Stimulated activated CD4-positive, alpha-beta T cell treated with anti-CD3 and anti-CD28 coated beads, Interleukin-12 subunit alpha, Interleukin-12 subunit beta, amount 100 ng/mL, for 48 hours (primary cell): ENCODE measurements at places on chromosomes 16 and 17.

GRCh38 chr17:6641247-6641863 lies 495 bp downstream of the TXNDC17 start:
- DNase-seq, result no peak

DNA sequence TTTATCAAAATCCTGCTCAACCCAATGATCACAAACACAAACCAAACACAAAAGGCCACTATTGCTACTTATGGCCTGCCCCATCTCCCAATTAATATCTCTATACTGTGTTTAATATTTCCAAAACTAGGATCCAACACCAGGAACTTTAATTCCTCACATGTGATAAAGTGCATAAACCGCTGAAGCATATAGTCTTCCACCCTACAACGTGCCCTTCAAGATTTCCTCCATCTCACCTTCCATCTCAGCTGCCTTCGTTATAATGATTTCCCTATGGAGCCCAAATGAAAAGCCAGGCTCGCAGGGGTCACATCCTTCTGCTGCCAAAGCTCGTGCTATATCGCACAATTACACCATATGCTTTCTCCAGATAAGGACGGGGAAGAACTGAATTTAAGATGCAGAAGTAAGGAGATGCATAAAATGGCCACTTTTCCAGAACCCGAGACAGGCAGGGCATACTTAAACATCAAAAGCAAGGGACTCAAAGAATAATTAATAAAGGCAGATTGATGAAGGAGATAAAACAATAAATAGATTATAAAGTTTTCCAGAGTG lies 1.8 kb downstream of the MYH10 start:
- no peak for DNase-seq

DNA sequence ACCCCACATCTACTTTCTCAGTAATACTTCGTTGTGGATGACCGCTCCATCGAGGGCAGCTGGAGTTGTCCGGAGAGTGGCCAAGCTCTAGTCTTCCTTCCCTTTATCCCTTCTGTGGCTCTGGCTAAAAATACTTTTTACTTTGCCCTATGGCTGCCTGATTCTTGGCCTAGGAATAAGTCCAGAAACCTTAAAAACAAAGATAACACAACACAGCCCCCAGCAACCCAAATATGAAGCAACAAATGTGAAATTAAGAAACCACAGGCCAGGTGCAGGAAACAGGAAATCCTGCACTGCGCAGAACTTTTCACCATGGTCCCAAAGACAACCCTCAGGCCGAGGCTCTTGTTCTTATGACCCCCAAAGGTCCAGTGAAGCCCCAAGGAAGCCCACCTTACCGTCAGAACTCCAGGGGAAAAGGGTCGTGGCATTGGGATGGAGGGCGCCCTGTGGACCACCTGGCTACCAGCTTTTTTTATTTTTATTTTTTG lies 26.0 kb downstream of the TK2 start:
- no peak for DNase-seq

DNA sequence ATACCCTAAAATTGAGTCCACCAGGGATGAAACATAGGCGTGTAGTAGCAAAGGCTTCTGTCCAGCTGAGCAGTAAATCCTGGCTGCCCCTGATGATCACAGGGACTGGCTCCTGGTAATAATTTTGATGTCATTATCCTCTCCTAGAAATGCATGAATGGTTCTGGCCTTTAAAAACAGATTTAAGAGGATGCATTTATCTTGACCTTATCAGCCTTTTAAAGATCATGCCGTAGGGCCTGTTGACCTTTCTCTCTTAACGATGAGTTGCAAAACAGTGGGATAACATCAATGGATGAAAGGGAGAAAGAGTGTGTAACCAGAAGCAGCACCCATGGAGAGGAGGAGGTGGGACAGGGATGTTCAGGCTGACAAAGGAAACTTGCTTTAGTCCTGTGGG lies 128.5 kb downstream of the CA10 start:
- no peak for DNase-seq

- no peak for DNase-seq
Measured at GRCh38 chr16:6970171-6970857, 362.3 kb upstream of the RBFOX1 start.

DNA sequence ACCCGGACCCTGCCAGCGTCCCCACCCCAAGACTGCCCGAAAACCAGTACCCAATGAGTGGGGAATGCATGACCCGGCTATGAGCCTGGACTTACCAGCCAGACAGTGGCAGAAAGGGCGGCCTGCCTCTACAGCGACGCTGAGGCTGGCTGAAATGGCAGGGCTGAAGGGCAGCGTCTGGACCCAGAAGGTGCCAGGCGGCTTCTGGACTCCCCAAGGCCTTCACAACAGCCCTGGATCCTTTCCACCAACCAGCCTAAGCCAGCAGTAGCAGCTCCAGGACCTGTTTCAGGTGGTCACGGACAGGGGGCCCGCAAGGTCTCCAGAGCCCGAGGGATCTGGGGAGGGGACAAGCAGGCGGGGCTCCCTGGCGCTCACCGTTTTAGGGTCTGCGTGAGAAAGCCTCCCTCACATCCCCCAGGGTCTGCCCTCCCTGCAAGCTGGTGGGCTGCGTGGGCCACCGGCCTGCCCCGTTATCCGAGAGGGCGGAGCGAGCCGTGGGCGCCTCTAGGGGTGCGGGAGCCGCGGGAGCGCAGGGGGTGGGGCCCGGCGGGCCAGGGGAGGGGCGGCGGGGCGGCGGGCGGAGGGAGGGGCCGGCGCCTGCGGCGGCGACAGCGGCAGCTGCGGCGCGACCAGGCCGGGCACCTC lies at the start of gene RIPOR1:
TSS of gene RIPOR1 (plus strand) at position 608 of the 648 bp plus-strand sequence. CDS start 9,618 bp downstream, outside the sequence.
- DNase-seq, result no peak

DNA sequence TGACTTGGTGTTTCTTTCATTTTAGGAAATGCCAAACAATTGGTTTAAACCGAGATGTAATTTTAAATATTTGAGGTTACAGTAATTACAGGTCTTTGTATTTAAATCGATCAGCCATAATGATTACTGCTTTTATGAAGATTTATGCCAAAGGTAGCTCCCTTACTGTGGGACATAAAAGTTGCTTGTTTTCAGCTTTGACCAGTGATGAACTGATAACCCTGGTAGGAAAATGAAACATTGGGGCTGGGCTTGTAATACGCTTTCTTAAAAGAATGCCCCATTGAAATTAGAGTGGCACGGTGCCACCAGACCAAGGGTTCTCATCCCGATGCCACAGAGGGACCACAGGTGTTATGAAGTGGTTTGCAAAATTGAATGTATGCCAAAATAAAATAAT lies 7.3 kb downstream of the TNRC6A start:
- DNase-seq, result no peak

GRCh38 chr17:29617481-29618271 lies 5.0 kb downstream of the CORO6 start:
- peak; percentile 84 for DNase-seq

DNA sequence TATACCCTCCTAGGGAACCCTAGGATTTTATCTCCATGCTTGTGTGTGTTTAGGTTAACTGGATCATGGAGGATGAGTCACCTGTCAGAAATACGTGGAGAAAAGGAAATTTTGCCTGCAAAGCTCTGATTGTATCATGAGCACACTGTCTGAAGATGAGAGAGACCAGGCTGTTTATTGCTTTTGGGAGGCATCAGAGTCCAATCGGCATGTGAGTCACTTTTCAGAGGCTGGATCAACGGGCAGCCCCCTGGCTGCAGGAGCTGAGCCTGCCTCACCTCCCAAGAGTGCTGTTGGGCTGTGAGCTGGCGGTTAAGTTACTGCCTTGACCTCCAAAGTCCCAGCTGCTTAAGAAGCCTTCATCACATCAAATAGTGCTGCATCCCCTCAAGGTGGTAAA lies 41.5 kb upstream of the MED9 start:
- DNase-seq, result no peak

- no peak for DNase-seq
Measured at GRCh38 chr16:8855051-8855786, 13.6 kb downstream of the CARHSP1 start.

GRCh38 chr16:12708266-12708665 lies 95.4 kb downstream of the CPPED1 start:
- DNase-seq, result no peak

DNA sequence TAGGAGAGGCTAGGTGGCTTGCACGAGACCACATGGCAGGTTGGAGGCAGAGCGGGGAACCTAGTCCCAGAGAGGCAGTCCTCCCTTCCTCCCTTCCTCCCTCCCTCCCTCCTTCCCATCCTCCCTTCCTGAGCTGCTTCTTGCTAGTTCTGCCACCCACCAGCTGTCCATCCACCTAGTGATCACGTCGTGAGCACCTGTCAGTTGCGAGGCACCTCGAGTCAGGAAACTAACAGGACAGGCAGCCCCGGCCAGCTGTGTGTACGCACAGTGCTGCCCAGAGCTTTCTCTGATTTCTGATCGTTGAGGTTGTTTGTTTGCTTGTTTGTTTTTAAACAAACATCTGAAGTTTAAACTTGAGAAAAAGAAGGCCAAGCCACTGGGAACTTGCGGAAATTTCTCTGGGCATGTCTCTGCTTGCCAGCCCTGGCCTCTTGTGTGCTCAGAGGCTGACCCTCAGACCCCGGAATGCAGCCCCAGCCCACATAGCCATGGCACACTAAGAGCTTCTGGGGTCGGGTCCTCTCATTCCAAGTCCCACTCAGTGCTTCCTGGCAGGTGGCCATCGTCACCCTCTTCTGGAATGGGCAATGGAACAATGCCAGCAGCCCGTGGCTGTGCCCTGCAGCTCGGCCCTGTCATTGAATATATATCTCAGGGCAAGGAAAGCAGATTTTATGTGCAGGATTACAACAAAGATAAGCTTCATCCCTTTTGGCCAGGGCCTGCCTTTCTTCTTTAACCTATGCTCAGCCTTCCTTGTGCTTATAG lies 174.0 kb downstream of the KATNIP start:
- no peak for DNase-seq

DNA sequence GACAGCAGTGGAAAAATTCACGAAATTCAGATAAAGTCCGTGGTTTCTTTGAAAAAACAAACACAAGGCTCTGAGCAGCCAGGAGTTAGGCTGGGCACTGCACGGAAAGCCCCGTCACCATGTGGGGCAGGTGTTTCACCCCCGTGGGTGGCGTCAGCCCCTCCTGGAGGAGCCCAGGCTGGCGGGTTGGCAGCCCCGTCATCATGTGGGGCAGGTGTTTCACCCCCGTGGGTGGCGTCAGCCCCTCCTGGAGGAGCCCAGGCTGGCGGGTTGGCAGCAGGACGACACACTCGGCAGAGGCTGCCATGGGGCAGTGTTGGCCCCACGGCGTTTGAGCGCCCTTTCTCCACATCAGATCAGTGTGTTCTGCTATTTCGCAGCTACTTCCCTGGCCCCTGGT lies 38.1 kb downstream of the ACSF3 start:
- DNase-seq, result no peak

GRCh38 chr17:76631821-76632565 lies 11.6 kb downstream of the ST6GALNAC1 start:
- no peak for DNase-seq
